Activated CD8-positive, alpha-beta memory T cell treated with anti-CD3 and anti-CD28 coated beads for 4 hours (primary cell): ENCODE measurements at places on chromosomes 6 and 20.

DNA sequence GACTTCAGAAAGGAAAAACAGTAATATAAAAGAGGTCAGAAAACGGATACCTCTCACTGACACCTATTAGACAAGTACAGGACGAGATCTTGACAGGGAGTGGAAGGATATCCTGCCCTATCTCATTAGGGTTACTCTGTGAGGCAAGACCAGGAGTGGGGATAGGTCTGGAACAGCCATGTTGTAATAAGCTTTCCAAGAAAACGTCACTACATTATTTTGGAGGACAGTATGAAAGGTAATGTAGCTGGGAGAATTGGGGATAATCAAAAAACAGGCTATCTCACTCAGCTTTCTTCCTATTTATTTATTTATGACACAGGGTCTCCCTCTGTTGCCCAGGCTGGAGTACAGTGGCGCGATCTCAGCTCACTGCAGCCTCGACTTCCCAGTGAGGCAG is 25.3 kb downstream of the HMGN4 start:
- no peak for DNase-seq

DNA sequence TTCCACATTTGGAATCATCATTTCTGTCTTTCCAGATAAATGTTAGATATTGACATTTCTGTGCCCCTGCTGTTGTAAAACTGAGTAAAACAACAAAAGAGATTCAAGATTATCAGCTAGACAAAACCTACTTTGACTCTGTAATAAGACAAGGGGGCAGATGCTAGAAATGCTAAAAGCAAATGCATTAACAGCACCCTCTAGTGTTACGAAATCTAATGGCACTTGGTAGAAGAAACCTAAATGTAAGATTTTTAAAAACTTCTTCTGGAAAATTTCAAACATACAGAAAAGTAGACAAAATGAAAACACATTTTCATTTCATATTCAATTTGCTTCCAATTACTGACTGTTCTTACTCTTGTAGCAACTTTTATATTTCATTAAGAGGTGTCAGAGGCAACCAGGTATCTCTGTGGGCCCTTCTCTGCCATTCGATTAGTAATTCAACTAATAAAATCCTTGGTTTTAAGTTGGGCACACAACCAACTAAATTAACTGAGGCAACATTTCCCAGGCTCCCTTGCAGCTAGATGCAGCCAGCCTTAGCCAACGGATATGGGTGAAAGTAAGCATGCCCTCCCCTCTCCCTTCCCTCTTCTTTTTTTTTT is 45.0 kb downstream of the SLC23A2 start:
- no peak for DNase-seq

DNA sequence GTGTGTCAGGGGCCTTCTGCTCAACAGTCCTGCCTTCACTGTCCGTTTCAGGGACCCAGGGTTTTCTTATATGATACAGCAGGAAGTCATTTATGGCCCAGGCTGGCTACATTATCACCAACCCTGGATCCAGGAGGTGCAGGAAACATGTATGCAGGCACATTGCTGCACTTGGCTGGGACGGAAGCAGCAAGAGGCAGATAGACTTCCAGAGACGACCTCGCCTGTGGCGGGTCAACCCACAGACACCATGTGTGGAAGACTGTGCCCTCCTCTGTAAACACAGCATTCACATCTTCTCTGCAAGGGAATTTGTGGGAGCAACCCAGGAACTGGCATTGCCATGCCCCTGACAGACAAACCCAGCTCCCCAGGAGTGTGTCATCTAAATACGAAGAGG is 43.7 kb downstream of the TBC1D7 start:
- no peak for DNase-seq

GRCh38 chr6:169800116-169800667 is 48.8 kb downstream of the ERMARD start:
- DNase-seq = no peak

DNA sequence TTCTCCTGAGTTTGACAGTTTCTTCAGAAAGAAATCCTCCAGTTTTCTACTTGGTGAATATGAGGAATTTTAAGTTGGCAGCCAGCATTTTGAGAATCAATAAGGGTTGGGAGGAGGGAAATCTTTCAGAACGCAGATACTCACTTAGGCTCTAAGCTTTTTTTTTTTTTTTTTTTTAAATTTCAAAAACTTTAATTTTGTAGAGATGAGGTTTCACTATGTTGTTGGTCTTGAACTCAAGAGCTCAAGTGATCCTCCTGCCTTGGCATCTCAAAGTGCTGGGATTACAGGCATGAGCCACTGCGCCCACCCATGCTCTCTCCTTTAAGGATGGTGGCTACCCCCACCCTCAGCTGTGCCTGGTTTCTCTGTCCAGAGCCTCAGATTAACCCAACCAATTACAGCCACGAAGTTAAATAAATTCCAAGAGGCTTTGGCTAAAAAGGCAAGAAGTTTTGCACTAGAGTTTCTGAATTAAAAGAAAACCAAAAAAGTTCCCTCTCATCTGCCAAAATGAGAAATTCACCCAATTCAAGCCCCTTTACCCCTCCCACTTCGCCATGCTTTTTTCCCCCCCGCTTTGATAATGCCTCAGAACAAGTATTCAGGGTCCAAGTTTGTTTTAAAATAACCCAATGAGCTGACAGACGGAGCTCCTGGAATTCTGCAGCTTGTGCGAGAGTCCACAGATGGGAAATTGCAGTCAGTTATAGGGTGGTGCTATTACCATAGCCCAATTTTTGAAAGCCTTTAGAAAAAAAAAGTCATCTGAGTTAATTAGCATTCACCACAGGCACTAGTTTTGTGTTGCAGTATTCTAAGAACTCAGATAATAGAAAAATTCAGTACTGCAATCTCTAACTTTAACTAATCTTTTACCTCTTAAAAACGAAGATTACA is 94.3 kb upstream of the BEND3 start:
- DNase-seq = no peak

DNA sequence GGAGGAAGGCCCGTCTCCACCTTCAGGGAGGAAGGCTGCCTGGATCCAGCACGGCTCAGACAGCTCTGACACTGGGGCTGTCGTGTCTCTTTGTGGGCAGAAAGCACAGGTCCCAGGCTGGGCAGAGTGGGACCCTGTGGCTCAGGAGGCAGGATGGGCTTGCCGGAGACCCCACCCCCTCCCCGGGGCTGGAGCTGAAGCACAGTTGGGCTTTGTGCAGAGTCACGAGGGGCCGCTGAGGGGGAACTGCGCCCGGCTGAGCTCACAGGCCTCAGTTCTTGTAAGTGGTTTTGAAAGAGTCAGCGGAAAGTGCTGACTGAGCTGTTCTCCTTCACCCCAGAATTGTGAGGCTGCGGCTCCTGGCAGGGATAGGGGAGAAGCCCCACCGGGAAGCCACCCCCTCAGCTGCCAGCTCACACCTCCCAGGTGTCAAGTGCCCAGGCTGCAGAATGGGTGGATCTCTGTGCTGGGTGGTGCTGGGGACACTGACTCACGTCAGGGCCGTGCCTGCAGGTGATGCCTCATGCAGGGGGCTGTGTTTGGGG is 145.5 kb upstream of the RNF24 start:
- no peak for DNase-seq

DNA sequence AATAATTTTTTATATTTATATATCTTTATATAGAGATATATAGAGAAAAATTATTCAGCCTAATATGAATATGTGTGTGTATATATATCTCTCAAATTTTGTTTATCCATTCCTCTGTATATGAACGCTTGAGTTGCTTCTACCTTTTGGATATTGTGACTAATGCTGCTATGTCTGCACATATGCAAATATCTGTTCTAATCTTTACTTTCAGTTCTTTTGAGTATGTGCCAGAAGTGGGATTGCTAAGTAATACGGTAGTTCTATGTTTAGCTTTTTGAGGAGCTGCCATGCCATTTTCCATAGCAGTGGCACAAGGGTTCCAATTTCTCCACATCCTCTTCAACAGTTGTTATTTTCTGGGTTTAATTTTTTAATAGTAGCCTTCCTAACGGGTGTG is 72.8 kb upstream of the CEP85L start:
- no peak for DNase-seq

DNA sequence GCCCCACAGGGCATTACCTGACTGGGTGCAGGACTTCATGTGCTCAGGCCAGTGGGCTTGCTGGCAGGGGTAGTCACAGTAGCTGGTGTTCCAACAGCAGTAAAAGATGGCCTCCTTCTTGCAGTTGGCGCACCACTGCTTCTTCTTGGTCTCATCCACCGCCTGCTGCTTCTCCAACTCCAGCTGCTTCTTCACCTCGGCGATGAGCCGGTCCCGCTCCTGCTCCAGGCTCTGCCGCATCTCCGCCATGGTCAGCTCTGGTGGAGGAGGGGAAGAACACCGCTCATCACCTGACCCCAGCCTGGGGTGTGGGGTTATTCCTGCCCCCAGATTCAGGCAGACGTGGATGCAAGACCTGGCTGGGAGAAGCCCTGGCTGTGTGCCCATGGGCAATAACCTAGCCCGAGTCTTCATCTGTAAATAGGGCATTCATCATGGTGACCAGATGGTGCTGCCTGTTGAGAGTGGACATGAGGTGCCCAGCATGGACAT is 132.2 kb downstream of the ZMYND8 start:
- no peak for DNase-seq

- DNase-seq = no peak
Observed at GRCh38 chr6:77106992-77107391, 356.3 kb downstream of the HTR1B start.

DNA sequence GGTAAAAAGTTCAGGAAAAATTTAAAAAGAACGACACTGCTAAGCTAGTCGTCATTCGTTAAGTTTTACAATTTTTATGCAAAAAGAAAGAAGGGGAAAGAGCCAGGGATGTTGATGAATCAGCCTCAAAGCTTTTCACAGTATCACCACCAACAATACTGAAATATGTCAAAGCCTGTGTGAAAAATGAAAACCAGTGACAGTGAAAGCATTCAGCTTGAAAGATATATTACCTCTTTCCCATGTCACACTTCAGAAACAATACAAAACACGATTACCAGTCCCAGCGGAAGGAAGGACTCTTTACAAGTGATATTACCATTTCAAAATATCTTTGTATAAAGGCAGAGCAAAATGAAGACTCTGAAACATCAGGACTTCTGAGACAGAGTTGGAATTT is 489.2 kb downstream of the EPHA7 start:
- no peak for DNase-seq

DNA sequence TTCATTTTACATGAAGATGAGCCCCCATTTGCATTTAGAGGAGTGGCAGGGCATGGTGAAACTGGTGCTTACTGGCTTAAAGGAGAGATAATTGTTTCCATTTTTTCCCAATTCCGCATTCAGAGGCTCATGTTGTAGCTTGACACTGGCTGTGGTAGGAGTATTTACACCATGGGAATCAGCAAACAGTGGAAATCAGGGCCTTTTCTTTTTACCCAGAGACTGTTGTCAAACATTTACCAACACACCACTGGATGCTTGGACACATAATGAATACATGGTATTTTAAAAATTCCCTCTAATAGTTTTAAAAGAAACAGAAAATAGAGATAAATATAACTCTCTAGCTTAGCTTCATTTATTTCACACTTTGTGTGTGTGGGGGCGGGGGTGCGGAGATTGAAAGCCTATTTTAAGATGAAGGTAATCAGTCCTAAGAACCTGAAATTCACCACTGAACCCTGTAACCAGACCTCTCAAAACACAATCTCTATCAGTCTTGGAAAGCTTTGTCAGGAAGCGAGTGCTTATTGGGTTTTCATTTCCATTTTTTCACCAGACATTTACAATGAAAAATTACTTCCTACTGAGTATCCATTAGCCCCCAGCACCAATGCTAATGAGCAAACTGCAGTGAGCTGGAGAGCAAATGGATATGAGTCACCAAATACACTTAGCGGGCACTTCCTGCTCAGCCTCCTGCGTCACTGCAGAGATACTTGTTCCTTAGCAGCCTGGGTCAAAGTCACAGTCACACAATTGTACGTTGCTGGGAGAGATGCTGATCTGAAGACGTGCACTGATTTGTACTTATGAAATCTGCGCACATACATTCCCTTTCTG is 532.0 kb downstream of the BCKDHB start:
- DNase-seq = no peak

DNA sequence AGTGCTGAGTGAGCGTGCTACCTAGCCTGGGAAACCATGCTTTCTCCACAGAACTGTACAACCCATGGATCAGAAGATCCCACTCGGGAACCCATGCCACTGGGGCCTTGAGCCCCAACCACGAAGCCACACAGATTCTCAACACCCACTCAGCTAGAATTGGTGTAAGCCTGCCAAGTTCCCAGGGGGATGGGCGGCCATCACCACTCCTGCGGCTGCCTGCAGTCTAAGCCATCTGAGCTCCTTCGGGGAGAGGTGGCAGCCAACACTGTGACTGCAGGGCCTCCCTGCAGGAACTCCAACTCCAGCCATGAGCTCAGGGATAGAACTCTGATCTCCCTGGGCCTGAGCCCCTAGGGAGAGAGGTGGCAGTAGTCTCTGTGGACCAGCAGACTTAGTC is 33.6 kb upstream of the SENP6 start:
- DNase-seq = no peak

- no peak for DNase-seq
Observed at GRCh38 chr20:33209789-33210188, 7.4 kb upstream of the BPIFA3 start.

GRCh38 chr6:138682704-138683527 is 90.7 kb upstream of the CCDC28A start:
- no peak for DNase-seq

DNA sequence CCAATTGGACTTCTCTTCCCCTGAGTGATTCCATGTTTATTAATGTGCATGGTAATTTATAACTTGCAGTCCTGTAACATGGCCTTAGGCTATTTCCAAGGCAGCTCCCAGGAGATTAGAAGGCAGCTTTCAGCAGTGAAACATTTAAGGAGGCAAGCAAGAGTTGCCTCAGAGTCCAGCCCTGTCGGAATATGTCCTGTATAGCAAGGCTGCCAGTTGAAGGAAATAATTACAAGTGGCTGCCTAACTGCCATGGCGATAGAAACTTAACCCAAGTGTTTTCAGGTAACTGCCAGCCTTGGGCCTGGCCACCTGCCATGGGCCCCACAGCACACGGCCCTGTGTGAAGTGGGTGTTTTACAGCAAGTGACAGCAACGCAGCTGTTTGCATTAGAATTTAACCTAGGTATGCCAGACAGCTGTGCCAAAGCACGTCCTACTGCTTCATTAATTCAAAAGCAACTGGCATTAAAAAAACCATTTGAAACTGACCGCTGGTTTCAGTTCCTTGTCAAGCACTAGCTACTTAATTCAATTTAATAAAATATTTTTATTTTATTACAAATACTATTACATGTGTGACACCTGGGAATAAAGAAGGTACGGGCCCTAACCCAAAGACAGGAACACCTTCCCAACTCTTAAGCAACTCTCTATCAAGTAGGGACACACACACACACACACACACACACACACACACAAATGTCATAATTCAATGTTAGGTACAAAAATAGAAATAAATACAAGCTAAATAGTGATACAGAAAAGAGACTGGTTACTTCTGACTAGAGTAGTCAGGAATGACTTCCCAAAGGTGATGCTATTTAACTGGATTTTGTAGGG is 151.8 kb upstream of the HEY2 start:
- no peak for DNase-seq

GRCh38 chr6:83601119-83601518 is 88.8 kb downstream of the PRSS35 start:
- no peak for DNase-seq

- DNase-seq = no peak
Observed at GRCh38 chr6:34315780-34316179, 67.0 kb upstream of the SMIM29 start.
